Right cardiac atrium (tissue), 5 donors: ENCODE measurements at places on chromosomes 7 and 10.
A peak's percentile ranks its signal among the peaks of the same experiment; 100 is the strongest.

- no peak for DNase-seq
Measured at GRCh38 chr7:128108641-128109423, 77.6 kb upstream of the LRRC4 start.

DNA sequence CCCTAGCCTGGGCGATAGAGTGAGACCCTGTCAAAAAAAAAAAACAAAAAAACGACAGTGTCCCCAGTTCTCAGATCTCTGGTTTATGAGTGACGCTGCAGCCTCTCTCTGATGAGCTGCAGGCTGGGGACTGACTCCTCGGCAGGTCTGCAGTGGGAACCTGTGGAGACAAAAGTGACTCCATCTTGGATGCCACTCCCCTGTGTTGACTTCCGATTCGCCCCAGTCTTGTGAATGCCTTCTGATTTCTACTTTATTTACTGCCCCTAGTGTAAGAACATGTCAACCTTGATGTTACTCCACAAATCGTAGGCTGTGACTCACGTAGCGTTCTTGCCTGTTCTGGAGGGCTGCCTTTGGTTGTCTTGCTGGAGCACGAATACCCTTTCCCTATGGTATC, 6.2 kb downstream of the TACR2 start:
- no peak for DNase-seq

DNA sequence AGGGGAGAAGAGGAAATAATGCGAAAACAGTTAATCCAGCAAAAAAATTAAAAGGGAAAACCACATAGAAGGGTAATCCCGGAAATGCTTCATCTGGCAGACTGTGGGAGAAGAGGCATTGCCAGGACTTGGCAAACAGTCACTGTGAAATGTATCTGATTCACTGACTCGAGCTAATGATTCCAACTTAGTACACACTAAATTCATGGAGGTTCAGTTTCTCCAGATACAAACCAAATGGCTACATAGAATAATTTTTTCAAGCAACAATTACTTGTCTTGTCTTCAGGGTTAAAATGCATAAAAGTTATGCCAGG, 36.4 kb downstream of the GDI2 start:
- DNase-seq = no peak

DNA sequence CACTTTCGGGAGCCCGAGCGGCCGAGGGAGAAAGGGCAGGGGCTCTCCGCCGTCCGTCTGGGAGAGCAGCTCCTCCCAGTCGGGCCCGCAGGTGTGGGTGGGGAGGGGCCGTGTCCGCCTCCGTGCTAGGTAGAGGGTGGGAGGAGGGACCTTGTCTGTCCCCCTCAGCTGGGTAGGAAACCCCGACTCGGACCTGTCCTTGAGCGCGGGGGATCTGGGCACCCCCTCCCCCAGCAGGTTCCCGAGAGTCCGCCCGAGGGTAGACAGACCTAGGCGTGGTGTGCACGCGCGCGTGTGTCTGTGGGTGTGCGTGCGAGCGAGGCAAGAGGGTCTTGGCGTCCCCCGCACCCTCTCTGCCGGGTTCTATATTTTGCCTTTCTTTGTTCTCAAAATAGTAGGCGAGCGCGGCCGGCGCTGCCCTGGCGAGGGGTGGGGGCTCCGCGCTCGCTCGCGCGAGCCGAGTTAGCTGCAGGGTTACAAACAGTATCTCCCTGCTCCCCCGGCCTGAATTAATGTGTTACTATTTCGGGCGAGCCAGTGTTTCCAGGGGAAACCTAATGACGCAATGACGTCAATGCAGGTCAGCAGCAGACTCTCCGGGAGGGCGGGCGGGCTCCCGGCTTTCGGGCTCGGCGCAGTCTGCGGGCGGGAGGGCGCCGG, 73.9 kb upstream of the LEP start:
- peak; percentile 52 for DNase-seq

- no peak for DNase-seq
Measured at GRCh38 chr10:101134299-101135127, 3.4 kb downstream of the TLX1 start.

GRCh38 chr10:68871731-68872342, 29.3 kb upstream of the DDX50 start:
- no peak for DNase-seq

- DNase-seq = no peak
Measured at GRCh38 chr10:42896735-42897134, 114.1 kb downstream of the BMS1 start.

DNA sequence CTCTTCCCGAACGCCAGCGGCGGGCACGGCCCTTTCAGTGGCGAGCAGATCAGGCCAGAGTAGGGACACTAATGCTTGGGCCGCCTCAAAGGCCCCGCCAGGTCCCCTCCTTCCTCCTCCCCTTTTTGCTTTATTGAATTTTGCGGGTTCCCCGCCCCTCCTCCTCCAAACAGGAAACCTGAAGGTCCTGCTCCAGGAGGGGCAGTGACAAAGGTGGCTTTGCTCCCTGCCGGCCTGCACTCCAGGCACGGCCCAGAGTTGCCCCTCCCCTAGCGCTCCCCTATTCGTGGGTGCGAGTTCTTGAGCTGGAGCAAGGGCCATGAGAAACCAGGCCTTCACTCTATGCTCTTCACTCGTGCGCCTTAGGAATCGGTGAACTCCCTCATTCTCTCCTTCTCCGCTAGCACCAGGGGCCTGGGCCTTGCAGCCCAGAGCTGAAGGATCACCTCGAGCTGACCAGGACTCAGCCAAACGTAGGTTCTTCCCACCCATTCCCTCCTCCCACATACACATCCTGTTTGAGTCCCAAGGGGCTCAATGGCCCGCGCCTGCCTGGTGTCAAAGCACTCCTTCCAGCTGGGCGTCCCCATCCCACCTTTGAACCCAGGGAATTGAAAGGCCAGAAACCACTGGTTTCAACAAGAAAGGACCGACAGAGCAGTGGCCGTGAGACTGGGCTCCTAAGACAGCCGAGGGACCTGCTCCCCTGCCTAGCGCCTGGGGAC, 619 bp upstream of the HOXA6 start:
- peak; percentile 43 for DNase-seq

DNA sequence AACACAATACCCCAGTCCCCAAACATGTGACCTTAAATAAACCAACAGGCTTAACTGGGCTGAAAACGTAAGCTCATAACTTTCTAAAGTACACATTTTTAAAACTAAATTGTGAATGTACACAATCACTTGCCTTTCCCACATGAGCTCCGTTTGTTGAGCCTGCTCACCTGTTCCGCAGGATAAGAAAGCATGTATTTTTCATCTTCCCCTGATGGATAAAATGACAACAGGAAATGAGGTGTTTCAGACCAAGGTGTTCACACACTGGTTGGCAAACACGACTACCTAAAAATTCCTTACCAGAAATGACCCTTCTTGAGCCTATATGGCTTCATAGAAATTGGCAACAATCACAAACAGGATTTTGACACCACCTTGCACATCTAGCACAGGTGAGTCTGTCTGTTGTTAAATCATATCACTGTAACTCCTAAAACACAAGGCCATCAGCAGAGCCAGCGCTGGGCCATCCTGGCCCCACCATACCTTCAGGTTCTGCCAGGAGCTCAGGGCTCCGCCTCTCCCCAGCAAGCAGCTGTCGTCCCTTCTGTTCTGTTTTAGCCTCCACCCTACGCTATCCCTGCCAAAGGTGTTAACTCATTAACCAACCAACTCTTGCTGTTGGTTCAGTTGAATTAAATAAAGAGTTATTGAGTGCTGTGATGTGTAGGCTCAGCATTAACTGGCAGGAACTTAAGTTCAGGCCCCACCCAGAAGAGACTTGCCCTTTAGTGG, 73.6 kb upstream of the RNF32 start:
- DNase-seq = no peak

- DNase-seq = no peak
Measured at GRCh38 chr7:39145283-39145682, 167.6 kb downstream of the POU6F2 start.

- DNase-seq = peak; percentile 55
Measured at GRCh38 chr7:30974605-30975255, 11.0 kb downstream of the GHRHR start.

DNA sequence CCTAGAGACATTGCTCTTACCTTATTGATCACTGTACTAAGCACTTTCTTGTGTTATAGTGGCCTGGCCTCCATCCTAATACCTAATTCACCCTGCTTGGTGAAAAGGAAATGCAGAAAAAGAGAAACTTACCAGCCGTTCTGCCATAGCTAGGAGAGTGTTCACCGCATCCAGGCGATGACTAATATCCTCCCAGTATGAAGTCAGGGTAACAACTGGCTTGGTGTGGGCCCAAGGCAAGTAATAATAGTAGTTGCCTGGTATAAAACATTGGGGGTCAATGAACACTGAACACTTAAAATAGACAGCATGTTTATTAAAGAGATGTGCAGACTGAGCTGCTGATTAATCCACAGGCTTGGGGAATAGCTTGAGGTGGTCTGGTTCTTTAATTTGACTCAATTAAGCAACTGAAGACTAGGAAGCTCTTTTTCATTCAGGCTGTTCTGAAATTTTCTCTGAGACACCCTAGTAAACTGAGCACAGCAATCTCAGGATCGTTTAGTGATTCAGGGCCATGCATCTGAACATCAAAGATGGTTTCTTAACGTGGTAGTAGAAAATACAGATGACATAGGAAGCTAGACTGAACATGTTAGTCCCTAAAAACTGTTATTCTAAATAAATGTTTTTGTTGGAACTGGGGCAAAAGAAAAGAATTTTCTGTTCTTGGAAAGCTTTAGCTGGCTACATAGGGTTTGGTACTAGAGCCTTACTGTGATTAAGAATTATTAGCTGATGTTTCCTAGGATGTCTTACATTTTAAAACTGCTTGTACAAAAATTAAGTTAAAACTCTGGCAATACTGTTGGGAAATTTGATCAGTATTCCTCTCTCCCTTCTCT, 102.2 kb downstream of the MYOF start:
- DNase-seq = no peak

- DNase-seq = no peak
Measured at GRCh38 chr7:40332516-40332915, 197.7 kb downstream of the SUGCT start.

- no peak for DNase-seq
Measured at GRCh38 chr7:108660465-108660864, 90.8 kb downstream of the DNAJB9 start.

GRCh38 chr10:30435073-30435422, 1.1 kb downstream of the MAP3K8 start:
- DNase-seq = peak; percentile 65

DNA sequence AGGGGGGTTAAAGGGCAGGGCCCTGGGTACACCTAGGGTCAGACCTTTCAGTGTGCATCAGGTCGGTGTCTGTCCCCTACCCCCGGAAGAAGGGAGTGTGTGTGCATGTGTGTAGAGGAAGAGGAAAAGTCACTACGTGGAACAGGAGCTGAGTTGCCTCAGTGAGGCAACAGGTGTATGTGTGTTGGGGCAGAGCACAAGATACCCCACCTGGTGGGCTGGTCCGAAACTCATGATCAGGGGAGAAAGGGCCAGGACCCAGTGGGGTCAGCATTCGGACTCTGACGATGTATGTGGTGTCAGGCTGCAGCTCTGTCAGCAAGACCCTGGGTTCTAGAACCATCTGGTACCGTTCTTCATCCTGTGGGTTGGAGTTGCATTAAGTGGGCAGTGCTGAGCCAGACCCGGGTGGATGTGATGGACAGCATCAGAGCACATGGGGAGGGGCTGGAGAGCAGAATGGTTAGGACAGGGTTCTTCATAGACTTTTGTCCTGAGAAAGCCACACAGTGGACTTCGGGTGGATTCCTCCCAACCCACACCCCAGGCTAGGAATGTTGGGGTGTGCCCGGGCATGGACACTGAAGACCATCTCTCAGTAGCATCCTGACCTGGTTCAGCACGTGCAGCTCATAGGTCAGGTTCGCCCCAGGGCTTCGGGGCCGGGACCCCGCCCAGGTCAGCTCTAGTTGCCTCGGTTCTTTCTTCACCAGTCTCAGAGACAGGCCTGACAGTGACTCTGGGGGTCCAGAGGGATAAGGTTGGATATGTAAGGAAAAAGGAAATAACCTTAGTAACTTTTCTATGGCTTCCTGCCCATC, 10.7 kb downstream of the EPHA1 start:
- DNase-seq = no peak

DNA sequence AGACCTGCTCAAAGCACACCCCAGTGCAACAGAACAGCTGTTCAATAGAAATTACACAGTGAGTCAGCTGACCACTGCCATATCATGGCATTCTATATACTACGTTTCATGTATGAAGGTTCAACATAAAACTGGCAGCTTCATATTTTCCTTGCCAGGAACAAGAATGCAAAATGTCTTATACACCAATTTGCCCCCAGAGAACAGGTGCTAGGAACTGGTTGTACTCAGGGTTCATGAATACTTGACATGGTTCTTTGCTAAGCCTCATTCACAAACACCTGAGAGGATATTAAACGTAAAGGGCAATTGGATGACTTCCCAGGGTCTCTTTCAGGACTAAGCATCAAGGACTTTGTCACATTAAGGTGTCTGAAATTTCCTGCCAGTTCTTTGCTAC, 6.9 kb downstream of the MYOF start:
- DNase-seq = no peak

GRCh38 chr7:50069613-50070012, 23.4 kb downstream of the ZPBP start:
- peak; percentile 75 for DNase-seq

DNA sequence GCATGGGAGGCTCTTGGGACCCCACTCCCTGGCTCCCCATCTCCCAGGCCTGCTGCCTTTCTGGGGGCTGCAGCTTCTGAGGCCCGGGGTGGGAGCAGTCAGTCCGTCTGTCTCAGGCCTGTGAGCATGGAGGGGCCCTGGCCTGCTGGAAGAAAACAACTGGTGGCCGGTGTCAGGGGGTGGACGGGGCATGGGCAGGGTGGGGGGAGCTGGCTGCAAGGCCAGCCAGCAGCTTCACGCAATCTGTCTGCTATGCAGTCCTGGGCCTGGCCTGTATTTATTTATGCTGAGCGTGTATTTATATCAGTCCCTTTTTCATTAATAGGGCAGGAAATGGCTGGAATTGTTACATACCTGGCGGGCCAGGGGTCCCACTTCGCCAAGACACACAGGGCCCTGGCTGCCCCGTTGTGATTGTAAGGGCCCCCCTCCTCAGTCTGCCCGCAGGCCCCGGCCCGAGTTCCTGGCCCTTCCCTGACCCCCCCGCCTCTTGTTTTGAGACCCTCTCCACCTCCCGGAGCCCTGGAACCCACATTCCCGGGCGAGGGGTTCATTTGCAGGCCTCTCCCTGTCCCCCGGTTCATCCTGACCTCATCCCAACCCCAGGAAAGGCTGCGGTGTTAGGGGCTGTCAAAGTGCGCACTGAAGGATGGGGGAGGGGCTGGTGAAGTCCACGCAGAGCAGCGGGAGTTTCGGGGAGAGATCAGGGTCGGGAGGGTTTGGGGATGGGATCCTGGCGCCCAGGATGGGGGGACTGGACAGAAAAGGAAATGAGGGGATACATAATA, 8.2 kb downstream of the TMEM270 start:
- no peak for DNase-seq

GRCh38 chr7:137305901-137306621, 37.5 kb downstream of the PTN start:
- no peak for DNase-seq

- no peak for DNase-seq
Measured at GRCh38 chr7:131503639-131504038, 52.8 kb downstream of the PODXL start.

DNA sequence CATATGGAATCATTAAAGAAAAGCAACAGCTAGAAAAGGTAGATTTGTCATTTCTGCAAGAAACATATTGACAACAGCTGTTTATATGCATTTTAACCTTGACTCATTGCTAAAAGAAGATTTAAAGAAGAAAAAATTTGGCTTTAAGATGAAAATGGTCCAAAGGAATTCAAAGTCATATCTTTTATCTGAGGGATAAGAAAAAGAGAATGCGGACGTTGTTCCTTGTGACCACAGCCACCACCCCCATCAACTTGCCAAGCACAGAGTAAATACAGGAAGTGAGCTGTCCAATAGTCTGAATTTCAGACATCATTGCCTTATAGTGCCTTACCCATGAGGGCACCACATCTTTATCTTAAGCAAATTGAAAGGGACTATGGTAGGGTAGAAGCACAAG, 7.3 kb upstream of the CRPPA start:
- DNase-seq = no peak

- peak; percentile 80 for DNase-seq
Measured at GRCh38 chr7:151248346-151249033, at the start of gene SMARCD3. Gene SMARCD3, minus strand, starts transcription at chr7:151248694. Its CDS starts 132 bp downstream, at chr7:151248562.
